ENCODE measurements at places on chromosomes 1 and 21.

DNA sequence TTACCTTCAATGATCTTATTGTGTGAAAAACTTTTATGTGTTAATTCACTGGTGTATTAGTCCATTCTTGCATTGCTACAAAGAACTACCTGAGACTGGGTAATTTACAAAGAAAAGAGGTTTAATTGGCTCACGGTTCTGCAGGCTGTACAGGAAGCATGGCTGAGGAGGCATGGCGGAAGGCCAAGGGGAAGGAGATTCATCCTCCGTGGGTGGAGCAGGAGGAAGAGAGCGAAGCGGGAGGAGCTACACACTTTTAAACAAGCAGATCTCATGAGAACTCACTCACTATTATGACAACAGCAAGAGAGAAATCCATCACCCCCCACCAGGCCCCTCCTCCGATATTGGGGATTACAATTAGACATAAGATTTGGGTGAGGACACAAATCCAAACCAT lies 44.2 kb upstream of the RGS7 start:
- DNase-seq = no peak

- no peak for DNase-seq
Observed at GRCh38 chr1:159646687-159647086, 59.1 kb downstream of the APCS start.

- peak; percentile 8 for DNase-seq
Observed at GRCh38 chr21:31347435-31348032, 3.5 kb upstream of the TIAM1 start.

DNA sequence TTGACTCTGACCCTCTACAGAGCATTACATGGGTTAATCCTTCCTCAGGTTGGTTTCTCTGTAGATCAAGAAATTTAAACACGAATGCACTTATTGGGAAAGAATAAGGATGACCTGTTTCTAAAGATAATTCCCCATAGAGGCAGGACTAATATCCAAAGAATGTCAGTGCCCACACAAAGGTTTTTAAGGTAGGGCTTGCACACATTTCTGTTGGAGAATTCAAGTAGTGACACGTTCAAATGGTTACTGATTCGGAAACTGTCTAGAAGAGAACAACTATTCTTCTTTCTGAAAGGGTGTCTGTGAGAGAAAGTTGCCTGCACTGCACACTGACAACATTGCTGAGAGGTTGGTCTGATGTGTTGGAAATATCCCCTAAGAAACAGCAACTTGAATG lies 167.3 kb downstream of the ZNF326 start:
- DNase-seq = no peak

DNA sequence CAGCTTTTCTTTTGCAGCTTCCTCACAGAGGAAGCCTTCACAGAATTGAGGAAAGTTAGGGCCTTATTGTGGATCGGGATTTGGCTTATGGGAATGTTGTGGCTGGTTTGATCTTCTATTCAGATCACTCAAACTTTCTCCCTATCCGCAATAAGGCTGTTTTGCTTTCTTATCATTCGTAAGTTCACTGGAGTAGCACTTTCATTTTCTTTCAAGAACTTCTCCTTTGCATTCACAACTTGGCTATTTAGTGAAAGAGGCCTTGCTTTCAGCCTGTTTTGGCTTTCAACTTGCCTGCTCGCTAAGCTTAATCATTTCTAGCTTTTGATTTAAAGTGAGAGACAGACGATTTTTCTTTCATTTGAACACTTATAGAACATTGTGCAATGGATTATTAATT lies 181.9 kb upstream of the B3GALT2 start:
- DNase-seq = no peak

DNA sequence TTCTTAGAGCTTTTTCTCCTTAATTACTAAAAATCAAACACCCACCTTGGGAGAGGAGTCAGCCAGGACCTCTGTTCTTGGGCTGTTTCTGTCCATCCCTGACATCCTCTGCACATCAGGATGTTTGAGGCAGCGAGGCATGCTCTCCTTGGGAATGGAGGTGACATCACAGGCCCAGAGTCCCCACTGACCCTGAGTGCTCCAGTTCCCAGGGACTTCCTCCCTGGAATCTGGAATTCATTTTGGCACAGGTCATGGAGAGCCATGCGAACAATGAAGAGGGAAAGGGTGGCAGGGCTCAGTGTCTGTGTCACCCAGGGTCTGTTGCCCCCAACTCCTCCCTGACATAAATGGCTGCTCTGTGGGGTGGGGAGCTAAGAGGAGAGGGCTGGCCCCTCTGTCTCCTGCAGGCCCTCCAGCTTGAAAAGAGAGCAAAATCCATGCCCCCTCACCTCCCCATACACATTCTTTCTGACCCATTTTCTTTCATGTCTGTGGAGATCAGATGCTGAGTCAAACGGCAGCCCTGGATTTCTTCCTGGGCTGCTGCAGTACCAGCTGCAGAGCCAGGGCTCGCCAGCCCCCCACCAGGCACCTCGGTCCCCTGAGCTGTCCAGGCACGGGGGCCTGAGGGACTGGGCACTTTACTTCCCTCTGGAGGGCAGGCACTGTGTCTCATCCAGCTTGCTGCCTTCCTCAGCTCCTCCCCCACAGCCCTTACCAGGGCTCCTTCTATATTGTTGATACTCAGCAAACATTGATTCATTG lies 102.0 kb downstream of the NMNAT2 start:
- no peak for DNase-seq

- DNase-seq = no peak
Observed at GRCh38 chr1:27655151-27655937, 16.6 kb downstream of the IFI6 start.

DNA sequence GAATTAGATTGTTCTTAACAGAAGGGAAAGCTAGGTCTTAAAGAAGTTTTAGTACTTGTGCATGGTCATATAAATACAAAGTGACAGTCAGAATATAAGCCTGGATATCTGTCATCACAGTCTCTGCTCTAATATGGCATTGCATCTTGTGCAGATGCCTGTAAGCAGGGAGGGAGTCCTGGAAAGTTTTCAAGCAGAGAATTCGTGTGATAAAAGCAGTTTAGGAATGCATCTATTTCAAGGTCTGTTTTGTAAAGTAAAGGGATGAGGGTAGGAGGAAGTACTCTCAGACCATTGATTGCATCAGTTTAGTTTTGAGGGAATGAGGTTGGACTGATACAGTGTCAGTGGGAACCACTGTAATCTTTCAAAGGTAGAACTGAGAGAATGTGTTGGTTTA lies 30.6 kb downstream of the IARS2 start:
- DNase-seq = no peak

DNA sequence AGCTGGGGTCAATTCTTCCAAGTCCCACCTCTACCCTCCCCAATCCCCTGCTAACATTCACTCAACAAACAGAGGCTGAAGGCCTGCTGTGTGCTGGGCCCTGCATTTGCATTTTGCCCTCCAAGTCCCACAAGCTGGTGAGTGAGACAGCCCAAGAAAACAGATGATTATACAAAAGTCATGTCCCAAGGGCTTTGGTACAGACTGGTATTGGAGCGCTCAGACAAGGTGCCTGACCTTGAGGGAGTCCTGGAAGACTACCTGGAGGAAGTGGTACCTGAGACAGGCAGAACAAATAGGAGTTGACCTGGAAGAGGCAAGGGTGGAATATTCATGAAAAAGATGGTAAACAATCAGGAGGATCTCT lies 4.2 kb downstream of the LMOD1 start:
- no peak for DNase-seq

- no peak for DNase-seq
Observed at GRCh38 chr1:98331243-98331642, 330.3 kb upstream of the SNX7 start.

- DNase-seq = no peak
Observed at GRCh38 chr1:45331436-45332345, 5.0 kb downstream of the HPDL start.

- DNase-seq = no peak
Observed at GRCh38 chr1:7847599-7847998, 5.3 kb downstream of the UTS2 start.

DNA sequence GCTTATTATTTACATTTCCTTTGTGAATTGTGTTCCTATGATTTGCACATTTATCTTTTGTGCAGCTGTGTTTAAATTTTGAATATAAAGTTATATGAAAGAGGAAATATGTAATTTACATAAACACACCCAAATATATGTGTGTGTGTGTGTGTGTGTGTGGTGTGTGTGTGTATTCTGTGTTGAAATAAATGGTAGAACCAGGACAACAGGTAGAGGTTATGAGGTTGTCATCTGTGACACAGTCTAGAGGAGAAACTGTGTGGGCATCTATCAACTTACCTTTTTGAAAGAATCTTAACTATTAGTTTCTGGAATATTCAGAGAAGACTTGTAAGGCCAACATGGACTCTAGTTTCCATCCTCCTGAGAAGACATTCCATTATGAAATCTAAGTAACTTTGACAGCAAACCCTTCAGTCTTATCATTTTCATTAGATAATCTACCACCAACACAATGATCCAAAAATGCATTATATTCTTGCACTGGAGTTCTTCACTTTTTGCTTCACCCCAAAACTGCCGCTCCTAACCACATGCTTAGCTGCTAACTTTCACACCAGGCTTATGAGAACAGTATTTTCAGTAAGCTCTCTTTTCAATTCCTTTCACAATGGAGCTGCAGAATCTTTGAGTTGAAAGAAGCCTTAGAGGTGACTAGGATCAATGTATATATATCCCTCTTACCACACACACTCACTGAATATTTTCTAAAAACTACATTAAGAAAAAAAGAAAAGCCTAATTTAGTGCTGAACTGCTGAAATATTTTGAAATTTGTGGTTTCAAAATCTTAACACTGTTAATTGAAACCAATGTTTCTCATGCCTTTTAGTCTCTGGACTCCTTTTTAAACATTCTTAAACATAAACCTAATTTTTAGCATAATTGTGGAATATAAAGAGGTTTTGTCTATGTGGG lies 21.8 kb downstream of the PTPRC start:
- DNase-seq = no peak

GRCh38 chr1:208714323-208714722 lies 470.1 kb upstream of the PLXNA2 start:
- DNase-seq = no peak

DNA sequence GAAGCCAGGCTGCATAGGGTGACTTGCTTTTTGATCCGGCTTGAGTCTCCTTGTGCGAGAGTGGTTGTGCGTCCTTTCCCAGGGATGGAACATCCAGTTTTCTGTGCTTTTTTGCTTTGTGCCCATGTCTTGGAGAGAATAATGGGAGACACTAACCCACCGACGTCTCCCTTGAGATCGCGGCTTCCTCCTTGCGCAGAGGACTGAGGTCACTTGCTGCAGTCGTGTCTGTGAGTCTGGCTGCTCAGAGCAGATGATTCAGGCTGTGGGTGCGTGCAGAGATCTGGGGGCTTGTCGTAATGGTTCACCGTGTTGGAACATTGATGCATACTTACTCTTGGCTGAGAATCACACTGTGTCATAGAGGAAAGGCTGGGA lies 164.5 kb upstream of the CACNA1E start:
- DNase-seq = no peak

- DNase-seq = peak; percentile 3
Observed at GRCh38 chr1:39081271-39082009, 55.3 kb downstream of the NDUFS5 start.

DNA sequence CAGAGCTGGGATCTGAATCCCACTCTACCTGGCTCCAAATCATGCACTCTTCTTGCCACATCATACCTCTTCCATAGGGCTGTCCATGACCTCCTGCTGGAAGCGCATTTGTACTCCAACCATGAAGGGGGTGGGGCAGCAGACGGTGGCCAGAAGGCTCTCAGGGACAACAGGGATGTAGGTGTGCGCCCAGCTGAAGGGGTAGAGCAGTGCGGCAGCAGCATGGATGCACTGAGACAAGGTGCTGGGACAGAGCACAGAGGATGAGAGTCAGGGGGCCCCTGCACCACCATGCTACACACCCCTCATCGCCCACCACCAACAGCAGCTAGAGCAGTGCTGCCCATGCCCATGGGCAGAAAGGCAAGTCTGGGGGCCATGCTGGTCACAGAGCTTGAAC lies 8.4 kb downstream of the DENND2D start:
- DNase-seq = no peak

DNA sequence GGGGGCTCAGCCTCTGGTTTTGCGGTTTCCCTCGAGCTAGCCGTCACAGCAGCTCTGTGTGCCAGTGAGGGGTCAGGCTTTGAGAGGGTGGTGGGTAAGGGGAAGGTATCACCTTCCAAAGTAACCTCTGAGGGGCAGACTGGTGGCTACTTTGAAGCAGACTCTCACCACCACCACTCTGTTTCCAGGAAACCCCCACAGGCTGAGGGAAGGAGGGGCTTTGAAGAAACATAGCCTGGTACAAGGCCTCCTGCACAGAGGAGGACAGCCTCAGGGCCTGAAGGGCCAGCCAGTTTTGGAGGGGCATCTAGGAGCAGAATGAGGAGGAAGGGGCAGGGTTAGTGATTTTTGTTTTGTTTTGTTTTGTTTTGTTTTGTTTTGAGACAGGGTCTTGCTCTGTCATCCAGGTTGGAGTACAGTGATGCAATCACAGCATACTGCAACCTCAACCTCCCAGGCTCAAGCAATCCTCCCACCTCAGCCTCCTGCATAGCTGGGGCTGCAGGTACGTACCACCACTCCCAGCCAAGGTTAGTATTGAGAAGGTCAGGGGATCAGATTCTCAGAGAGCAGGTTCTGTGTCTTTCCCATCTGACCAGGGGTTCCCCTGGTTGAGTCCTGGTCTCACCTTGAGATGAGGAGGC lies 17.2 kb upstream of the ZNF683 start:
- no peak for DNase-seq

DNA sequence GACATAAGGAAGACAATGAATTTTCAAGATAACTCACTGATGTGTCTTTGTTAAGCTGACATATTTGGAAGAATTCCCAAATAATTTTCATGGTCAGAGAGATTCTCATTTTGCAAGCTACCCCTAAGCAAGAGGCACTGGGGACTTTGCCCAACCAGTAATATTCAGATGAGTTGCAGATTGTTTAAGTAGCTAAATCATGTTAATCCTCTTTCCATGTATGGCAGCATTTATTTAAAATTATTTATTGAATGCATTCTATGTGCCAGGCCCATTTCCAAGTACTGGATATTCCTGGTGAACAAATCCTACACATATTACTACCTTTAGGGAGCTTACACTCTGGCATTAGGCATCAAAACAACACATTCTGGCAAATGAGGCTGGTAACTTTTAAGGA lies 56.5 kb upstream of the BACH1 start:
- no peak for DNase-seq

DNA sequence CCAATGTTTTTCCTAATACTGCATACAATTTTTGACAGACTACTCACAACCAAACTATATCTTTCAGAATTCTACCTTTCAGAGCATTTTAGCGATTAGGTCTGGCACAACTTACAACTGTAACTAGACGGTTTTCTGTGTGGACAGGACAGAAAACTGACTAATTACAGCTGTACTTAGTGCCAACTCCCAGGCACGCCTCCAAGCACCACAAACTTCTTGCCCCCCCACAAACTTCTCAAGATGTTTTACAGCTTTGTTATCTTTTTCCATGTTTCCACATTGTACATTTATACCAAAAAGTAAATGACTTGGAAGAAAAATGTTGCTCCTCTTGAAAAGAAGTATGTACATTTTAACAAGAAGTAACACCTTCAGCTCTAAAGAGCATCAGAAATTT lies 13.8 kb downstream of the LYST start:
- no peak for DNase-seq

DNA sequence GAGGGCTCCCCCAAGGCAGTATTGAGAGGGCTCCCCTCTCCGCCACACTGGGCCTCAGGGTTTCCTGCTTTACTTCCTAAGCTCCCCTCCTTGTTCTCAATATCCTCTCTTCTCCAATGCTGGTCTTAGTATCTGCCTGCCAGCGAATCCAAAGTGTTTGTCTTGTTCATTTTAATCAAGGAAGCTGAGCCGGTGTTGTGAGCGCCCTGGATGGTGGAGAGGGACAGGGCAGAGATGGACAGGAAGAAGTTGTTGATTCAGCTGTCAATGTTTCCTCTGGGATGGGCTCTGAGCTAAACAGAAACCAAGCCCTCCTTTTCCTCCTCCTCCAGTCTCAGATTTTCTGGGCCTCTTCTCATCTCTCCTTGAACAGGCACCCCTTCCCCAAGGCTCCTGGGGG lies 5.4 kb downstream of the OLFML3 start:
- DNase-seq = no peak

All from NCI-H524 (cell line).